ENCODE measurements at places on chromosomes 1 and 21.

GRCh38 chr1:91851130-91852010 is 34.6 kb downstream of the TGFBR3 start:
- DNase-seq: no peak

GRCh38 chr1:48807554-48808260 is 31.0 kb upstream of the BEND5 start:
- no peak for DNase-seq

DNA sequence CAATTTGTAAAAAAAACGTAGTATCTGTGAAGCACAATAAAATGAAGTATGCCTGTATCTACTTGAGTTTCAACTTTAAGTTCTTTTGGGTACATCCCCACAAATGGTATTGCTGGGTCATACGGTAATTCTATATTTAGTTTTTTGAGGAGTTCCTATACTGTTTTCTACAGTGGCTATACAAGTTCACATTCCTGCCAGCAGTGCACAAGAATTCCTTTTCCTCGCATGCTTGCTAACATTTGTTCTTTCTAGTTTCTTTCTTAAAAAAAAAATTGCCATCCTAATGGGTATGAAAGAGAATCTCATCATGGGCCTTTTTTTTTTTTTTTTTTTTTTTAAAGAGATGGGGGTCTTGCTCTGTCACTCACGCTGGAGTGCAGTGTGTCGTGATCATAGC is 41.9 kb downstream of the UCK2 start:
- DNase-seq: no peak

GRCh38 chr1:1132956-1133750 is 17.3 kb upstream of the C1orf159 start:
- no peak for DNase-seq

GRCh38 chr1:29202053-29202452 is 20.4 kb upstream of the SRSF4 start:
- no peak for DNase-seq

GRCh38 chr1:179094818-179095217 is 12.9 kb downstream of the TOR3A start:
- DNase-seq: no peak

DNA sequence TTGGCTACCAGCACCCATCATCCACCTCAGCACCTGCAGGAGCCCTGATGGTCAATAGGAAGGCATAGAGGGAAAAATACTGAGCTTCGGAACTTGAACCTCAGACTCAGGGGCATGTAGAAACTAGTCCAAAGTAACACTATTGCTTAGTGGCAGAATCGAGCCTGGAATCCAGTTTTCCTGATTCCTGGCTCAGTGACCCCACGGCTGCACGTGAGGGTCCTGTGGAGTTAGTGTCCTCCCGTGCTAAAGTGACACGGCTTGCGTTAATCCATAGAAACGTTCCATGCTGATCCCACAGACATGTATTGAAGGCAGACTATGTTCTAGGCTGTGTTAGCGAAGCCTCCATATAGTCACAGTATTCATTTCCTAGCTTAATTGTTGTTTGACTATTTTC is 747.0 kb upstream of the TPTE start:
- DNase-seq: no peak

DNA sequence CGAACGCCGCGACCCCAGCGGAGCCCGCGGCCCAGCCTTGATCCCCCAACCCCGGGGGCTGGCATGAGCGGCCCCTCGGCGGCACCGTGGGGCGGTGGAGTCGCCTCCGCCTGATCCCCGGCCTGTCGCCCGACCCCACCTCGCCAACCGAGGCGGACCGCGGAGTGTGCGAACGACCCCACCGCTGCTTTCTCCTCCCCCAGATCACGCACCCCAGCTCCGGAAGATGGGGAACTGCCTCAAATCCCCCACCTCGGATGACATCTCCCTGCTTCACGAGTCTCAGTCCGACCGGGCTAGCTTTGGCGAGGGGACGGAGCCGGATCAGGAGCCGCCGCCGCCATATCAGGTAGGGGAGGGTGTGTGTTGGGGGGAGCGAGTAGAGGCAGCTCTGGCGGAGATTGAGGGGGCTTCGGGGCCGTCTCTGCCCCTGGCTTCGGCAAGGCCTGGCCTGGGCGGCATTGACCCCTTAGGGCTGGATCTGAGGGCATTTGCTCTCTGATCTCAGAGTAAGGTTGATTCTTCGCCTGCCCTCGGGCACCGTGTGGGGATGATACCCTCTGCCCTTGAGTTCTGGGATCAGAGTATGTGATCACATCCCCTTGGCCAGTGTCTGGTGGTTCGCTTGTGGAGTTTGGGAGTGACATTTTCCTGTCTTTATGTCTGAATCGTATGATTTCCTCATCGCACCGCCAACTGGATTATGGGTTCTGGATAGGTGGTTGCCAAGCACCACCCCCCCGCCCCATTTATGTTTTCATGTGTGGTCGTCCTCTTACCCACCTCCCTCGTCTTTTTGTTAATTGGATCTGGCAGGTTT is 668 bp downstream of the RNF11 start:
- peak; percentile 35 for DNase-seq

- peak; percentile 92 for DNase-seq
Observed at GRCh38 chr21:22961258-22961657, 1963.0 kb downstream of the NCAM2 start.

DNA sequence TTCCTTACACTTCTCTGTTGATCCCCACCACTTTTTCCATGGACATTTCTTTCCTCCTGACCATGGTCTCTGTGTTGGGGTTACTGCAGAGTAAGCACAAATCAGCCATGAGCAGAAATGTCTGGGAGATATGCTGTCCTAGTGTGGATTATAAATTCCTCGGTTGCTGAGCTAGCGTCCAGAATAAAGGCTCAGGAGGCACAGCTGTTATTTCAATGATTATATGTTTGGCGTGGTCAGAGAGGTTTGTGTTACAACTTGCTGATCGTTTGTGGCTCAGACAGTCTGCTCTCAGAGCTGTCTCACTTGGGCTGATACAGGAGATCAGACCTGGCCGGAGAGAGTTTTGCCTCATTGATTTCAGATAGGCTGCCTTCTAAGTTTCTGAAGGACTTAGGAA is 37.5 kb upstream of the LAMC2 start:
- no peak for DNase-seq

DNA sequence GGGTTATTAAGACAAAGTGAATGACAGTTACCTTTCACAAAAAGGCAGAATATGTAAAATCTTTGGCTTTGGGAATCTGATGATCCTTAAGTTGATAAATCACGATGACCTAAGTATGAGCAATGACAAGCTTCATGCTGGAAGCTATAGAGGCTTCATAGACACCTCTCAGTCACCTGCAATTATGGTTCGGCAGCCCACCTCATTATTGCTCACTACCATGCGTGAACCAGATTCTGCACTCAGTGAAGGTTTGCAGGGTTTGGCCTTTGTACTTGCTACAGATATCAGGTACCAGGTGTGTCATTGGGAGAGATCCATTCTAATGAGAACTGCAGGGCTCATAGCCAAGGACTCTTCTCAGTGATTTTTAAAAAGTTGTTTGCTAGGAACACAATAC is 163.5 kb downstream of the KCTD3 start:
- no peak for DNase-seq

GRCh38 chr1:37995751-37996345 is 6.0 kb upstream of the SF3A3 start:
- DNase-seq: peak; percentile 43

GRCh38 chr1:74895411-74895810 is 162.5 kb downstream of the TYW3 start:
- no peak for DNase-seq

DNA sequence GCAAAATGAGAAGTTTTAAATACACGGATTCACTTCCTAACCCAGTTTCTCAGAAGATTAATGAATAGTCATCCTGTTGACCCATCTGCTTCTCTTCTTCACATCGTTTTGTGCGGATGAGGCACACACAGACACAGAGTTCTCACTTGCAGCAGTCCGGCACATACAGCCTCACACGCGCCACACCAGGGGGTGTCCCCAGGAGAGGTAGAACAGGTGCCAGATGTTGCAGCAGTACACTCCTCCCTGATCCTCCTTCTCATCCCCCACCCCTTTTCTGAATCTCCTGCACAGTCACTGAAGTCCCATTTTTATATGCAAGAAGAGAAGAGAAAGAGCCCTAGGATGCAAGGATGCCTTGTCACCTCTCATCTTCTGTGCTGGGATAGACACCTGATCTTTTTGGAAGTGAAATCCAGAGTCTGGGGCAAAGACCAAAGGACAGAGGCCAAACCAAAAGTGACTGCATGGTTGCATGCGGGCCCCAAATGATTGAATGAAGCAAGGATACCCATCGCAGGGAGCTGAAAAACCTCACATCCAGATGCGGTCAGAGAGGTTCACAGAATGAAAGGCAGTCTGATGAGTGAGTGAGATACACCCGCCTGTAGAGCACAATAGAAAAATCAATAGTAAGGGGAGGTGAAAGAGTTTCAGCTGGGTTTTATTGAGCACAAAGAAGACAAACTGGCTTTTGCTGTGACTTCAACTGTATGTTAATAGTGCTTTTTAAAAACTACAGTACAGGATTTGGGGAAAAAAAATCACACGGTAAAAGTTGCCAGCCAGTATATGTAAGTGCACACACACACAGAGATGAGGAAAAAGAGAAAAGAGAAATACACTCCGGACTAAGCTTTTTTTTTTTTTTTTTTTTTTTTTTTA is 28.9 kb downstream of the PBX1 start:
- DNase-seq: no peak

DNA sequence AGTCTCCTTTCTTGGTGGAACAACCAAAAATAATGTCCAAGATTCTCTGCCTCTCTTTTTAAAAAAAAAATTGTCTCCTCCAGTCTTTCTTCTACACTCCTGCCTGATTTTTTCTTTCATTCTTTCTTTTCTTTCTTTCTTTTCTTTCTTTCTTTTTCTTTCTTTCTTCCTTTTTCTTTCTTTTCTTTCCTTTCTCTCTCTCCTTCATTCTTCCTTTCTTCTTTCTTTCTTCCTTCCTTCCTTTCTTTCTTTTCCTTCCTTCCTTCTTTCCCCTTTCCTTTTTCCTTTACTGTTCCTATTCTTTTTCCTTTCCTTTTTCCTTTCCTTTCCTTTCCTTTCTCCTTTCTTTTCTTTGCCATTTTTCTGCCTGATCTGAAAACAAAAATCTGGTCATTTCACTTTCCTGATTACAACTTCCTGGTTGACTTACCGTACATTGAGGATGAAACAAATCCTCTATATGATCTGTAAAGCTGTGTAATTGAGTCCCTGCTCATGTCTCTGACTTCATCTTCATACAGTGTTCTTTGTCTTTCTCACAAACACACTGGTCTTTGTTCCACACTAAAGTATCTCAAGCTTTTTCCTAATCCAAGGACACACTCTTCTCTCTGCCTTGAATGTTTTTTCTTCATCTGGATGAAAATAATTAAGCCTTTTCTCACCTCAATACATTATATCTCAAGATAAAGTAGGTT is 6.1 kb upstream of the KRTAP23-1 start:
- DNase-seq: no peak

- no peak for DNase-seq
Observed at GRCh38 chr1:180577361-180577760, 18.6 kb downstream of the OVAAL start.
